ENCODE measurements at places on chromosomes 1 and 21.

DNA sequence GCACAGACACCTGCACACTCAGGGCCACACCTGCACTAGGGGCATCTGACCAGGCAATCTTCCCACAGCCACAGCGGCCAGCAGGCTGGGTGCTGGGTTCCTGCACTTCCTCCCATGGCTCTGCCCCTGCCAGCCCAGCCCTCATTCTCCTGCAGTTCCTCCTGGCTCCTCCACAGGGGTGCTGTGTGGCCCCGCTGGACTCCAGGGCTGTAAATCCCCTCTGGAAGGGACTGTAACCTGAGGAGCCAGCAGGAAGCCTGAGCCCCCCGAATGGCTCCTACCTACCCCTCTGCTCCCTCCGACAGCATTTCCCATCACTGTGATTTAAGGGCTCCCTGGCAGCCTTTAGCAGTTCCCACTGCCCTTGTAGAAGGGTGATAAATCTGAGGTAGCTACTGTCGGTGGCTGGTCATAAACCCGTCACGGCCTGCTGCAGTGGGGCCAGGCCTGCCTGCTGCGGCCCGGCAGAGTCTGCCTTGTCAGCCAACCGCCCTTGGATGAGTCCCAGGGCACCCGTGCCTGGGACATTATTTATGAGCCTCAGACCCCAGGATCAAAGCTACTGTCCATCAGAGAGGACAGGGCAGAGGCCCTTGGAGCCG, 8.8 kb downstream of the UBL4B start:
- no peak for DNase-seq

- peak; percentile 53 for DNase-seq
These were observed 12.4 kb downstream of the ADORA3 start for GRCh38 chr1:111491070-111491469.

GRCh38 chr1:42419126-42419821, 36.5 kb downstream of the ZMYND12 start:
- no peak for DNase-seq

DNA sequence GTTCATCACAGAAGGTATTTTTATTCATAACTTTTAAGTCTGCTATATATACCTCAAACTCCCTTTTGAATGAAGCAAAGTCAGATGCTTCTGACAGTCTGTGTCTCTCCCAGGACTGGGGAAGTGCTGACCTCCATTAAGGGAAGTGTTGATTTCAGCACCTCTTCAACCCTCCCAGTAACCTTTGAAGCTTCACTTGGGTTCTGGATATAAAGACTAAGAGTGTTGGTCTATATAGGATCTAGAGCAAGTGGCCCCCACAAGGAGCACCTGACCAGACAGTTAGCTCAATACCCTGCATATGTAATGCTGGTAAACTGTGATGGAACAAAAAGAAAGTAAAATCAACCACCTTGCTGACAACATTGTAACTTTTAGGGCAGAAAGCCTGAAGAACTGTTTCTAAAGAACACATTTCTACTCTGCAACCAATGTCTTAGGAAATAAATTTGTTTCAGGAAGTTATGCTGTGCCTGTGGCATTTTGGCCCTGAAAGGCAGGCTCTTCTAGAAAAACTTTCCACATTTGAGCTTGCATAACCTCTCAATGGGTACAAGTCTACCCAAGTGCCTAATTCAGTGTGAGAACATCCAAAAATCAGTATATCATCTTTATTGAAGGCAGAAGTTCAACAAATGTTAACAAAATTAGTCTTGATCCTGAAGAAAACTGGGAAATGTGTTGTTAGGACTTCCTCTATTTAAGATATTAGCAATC, 865 bp upstream of the PTPN22 start:
- DNase-seq = peak; percentile 88

DNA sequence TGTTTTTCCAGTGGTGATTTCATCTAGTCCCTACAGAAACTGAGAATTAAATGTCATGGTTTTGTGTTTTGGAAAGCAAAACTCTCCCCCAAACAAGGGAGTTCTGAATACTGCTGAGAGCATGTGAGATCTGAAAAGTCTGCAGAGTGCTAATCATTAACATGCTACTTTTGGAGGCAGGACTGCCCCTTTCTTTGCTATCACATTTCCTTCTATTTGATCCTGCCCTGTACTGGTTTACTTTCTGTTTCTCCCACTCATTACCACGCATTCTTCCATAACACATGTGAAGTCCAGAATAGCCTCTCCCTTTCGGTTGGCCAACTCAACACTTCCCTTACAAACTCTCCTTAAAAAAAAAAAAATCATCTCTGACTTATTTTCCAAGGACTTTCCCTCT, 63.6 kb downstream of the GADD45A start:
- DNase-seq = no peak

GRCh38 chr1:114314098-114314497, 160.4 kb upstream of the SYT6 start:
- DNase-seq = no peak

DNA sequence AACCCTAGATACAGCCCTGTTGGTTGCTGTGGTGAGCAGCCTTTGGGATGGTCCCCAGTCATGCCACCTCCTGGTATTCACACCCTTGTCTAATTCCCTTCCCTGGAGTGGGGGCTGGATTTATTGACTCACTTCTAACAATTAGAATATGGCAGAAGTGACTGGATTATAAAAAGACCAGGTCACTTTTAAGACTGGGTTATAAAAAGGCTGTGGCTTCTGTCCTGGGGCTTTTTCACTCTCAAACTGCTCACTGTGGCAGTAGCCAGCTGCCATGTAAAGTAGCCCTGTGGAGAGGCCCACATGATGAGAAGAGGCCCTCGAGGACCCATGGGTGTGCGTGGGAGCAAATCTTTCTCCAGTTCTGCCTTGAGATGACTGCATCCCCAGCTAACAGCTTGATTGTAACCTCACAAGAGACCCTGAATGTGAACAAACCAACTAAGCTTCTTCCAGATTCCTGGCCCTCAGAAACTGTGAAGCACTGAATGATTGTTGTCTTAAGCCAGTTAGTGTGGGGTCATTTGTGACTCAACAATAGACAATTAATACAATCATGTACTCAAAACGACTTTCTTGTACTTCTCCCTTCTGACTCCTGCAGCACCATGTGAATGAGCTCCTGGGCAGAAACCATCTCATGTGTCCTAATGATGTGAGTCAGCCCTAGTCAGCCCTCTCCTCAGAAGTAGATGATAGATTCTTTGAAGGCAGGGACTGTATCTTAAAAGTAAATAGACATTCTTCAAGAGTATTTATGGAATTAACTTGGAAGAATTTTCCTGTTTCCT, 234.9 kb downstream of the TNR start:
- no peak for DNase-seq

- DNase-seq = no peak
These were observed 73.1 kb downstream of the UBIAD1 start for GRCh38 chr1:11345971-11346715.

GRCh38 chr1:106995970-106996369, 60.5 kb upstream of the PRMT6 start:
- DNase-seq = no peak

DNA sequence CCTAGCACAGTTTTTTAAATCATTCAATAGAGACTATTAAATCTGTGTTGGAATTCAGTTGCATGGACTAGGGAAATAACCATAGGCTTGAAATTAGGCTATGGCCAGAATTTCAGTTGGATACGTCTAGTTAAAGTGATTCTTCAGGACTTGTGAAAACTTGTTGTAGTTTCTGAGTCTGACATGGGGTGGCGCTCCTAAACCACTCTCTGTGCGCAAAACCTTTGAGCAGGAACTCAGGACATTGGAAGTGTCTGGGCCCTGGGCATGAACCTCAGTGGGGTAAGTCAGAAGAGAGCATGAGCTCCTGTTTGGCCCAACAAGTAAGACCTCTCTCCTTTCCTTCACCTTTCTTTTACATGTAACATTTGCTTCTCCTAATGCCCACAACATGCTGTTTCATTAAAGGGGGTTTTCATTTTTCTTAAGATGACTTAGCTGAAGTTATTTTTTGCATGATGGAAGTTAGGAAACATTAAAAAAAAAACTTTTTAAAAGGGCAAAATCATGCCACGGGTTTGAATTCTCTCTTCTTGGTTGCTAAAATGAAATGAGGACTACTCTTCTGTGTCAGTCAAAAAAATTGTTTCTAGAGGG, 17.1 kb upstream of the CCDC190 start:
- no peak for DNase-seq

GRCh38 chr1:17591814-17592430, 52.4 kb downstream of the ARHGEF10L start:
- no peak for DNase-seq

- no peak for DNase-seq
These were observed 38.4 kb downstream of the LHX8 start for GRCh38 chr1:75172556-75172955.

DNA sequence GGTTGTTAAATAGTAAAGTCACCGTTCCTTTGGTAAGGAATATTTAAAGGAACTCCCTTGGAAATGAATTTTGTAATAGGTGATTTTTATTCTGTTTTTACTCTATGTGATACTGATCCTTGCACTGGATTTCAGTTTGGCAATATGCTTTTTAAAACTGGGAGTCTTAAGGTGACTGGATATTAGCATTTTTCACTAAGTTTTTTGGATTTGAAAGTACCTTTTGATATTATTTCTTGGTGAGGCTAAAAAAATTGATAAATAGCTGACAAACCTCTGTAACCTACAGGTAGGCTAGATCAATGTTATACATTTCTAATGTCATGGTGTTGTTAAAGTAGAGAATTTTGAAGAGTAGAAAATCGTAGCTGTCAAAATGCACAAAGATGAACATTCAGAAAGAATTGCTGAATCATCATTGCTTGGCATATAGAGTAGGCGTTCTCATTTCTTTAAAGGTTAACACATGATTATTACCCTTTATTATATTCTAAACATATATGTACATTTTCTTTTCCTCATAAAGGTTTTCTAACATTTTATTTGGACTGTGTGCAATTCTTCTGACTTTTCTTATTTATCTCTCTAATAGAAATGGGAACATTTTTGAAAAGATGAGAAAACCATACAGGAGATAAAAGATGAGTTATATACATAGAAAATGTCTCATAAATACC, 1.5 kb upstream of the DNAJB4 start:
- DNase-seq = no peak

DNA sequence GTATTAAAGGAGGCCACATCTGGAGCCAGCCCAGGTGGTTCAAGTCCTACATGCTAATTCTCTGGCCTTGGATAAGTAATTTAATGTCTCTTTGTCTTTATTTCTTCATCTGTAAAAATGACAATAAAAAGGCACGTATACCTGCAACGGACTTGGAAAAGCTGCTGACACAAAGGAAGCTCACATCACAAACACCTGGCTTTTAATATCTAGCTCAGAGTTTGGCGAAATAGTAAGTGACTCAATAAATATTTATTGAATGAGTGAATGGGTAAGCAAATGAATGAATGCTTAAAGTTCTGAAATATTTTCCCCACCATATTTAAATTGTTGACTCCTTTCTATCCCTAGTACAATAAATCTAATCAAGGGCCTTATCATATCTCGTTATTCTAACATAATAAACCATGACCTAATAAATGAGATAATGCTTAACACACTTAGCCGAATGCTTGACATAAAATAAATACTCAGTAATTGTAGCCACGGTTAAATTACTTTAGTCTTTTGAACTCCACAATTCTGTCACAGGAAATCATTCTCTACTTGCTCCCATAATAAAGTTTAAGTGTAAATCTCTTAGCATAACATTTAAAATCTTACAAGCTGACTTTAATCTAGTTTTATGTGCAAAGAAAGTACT, 74.7 kb upstream of the PALMD start:
- DNase-seq = no peak

DNA sequence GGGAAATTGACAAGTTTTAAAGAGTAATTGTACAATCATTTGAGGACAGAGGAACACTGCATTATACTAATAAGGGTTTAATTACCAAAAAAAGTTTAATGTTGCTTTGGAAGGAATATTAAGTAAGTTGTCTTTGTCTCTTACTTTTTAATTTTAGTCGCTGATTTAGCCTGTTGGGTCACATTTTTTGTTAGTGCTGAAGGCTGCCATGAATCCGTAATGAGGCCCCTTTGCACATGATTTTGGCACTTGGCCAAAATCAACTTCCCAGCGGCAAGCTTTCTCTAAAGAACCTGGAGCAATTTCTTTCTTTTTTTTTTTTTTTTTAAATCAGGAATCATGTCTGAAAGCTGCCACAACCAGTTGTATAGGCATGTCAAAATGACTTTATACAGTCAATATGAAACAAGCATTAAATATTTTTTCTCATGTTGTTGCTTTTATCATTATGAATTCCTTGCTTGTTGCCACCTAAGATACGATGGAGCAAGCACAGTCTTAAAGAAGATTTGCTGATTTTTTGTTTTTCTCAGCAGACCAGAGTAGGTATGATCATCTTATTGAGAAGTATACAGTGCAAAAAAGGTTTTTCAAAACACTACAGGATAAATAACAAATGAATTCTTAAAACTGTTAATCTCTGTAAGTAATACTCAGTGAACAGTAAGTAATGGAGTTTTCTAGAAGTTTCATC, 690.4 kb downstream of the USP25 start:
- DNase-seq = no peak

GRCh38 chr1:58814251-58815068, 30.6 kb upstream of the JUN start:
- DNase-seq = no peak

Data from GF-D8 (cell line).